ENCODE measurements at places on chromosomes 2 and 18. TPM values are rescaled to one million over a fixed set of nuclear protein-coding genes. Genes with fewer than 3 reads are reported as not detected.

The FKBP1B gene
- 1.8 TPM for total RNA-seq

The RFTN2 gene
- not detected for total RNA-seq

The MFSD2B gene
- total RNA-seq: not detected

The FOXI3 gene
- total RNA-seq: not detected

The GPBAR1 gene
- total RNA-seq: 0.16 TPM

The TMEFF2 gene
- total RNA-seq: not detected

The EMX1 gene
- not detected for total RNA-seq

The ANKRD53 gene
- not detected for total RNA-seq

The LIMS3 gene
- 1.5 TPM for total RNA-seq

The UGT1A3 gene
- total RNA-seq: not detected

The SAG gene
- not detected for total RNA-seq

The LHCGR gene
- total RNA-seq: not detected

The CRYGC gene
- not detected for total RNA-seq

The TXNDC9 gene
- total RNA-seq: 41.0 TPM

The RESP18 gene
- not detected for total RNA-seq

The CD302 gene
- 0.12 TPM for total RNA-seq

The SLC9A2 gene
- total RNA-seq: 0.09 TPM

The ANKRD62 gene
- not detected for total RNA-seq
